ENCODE measurements at places on chromosomes 3 and 15.

DNA sequence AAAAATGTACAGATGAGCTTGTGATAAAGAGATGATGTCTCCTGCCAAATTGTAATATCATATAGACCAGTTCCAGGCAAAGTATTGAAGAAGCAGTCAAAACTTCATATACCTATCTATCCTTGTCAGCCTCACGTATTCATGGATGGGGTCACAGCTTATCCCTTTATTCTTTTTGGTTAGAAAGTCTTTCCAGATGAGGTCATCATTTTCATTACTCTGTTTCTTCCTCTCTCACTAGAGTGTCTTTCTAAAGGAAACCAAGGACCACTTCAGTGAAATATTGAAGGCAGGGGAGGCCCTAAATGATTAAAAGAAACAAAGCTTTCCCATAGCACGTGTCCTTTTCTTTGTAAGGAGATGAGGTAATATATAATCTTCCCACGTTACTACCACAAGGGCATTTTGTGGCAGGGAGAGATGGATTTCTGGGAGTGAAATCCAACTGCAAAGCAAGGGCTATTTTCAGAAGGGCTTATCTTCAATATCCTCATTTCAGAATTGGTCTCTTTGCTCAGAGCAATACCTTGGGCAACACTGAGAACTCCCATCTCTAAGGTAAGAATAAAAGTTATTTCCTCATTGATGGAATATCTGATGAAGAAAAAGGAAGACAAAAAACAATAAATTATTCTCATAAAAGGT, 260.2 kb downstream of the TIGIT start:
- no peak for DNase-seq

DNA sequence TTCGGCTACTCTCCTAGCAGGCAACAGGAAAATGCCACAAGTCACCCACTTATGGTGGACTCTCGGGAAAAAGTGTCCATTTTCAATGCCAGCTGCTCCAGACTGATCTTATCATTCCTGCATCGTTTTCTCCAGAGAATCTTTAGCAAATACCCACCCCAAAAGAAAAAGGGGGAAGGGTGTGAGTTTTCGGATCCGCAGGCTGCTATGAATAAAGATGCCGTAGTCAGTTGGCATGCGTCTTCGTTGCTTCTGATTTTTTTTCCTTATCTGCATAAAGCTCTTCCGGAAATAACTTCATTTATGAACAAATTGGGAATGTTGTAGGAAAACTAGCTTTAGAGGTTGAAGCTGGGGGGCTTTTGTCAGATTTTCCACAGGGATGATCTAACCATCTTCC, 22.4 kb upstream of the VILL start:
- DNase-seq = no peak

GRCh38 chr3:127568586-127568985, 21.9 kb downstream of the TPRA1 start:
- no peak for DNase-seq

DNA sequence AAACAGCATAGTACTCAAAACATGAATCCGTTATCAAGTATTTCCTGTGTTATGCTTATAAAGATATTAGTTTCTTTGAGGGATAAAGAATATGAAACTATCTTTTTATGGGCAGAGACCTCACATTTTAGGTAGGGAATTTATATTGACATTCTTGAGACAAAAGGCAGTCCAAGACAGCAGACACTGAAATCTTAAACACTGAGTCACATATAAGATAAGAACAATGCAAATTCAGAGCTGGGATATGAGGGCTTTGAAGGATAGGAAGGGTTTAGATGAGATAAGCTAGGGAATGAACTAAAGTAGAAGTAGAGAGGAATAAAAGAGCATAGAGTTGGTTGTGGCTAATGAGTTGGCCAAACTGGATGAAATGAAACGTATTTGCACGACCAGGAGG, 58.4 kb downstream of the ASTE1 start:
- no peak for DNase-seq

GRCh38 chr3:186257866-186258265, 104.2 kb downstream of the DGKG start:
- no peak for DNase-seq
